ENCODE measurements at places on chromosomes 6 and 20.

DNA sequence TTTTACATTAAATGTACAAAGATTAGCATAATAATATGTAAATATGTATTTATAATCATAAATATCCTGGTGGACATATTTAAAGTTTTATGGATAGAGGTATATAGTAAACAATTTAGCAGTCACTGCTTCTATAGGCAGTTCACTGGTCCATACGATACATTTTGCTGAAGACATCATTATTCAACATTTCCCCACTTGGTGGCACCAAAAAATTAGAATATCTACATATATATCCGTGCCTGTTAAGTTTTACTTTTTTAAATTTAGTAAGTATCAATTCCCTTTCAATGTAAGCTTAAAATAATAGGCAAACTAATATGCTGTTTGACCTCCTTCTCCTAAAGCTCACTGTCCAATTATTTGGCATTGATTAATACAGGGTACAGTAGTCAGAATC lies 64.2 kb downstream of the LMBRD1 start:
- no peak for DNase-seq

DNA sequence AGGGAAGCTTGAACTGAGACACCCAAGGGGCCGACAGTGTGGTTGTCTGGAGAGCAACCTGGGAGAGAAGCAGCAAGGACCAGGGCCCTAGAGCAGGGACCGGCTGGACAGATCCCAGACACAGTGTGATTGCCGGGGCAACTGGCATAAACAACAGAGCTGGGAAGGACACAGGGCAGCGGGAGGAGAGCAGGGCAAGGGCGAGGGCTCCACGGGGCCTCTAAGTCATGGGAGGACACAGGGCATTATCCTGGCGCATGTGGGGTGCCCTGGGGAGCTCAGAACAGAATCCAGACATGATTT lies 31.1 kb upstream of the CCR6 start:
- no peak for DNase-seq

GRCh38 chr6:29295181-29295585 lies 6.3 kb upstream of the OR14J1 start:
- no peak for DNase-seq

DNA sequence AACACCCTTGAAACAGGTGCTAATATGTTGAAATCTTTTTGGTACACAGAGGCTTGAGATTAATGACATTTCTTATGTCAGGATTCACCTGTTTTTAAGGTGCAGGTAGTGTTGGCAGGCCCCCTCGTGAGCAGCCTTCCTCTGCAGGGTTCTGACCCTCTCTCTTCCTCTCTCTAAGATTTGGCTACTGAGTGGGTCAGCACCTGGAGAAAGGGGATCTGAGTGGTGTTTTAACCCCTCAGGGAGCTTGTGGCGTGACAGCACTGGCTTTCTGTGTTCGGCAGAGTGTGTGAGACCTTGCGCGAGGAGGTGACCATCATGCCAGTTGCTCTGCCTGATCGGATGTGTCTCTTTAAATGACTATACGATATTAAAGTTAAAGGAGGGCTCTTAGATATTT lies 37.1 kb downstream of the HIVEP1 start:
- DNase-seq: no peak

- no peak for DNase-seq
Observed at GRCh38 chr20:61303675-61304074, 51.6 kb downstream of the CDH4 start.

DNA sequence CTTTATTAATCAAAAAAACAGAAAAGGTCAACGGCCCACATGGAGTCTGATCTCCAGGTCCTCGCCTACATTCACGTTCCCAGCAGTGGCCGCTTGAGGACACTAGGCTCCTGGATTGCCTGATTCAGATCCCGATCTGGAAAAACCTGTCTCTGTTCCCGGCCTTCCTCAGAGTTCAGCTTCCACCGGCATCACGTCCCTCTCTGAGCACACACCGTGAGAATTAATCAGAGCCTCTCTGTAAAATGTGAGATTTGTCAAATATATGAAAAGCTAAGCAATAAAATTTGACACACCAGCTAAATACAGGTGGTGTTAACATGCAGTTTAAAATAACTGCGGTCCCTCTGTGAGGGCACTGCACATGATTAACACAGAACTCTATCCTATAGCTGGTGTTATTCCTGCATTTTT lies 122.8 kb upstream of the COL21A1 start:
- peak; percentile 70 for DNase-seq

DNA sequence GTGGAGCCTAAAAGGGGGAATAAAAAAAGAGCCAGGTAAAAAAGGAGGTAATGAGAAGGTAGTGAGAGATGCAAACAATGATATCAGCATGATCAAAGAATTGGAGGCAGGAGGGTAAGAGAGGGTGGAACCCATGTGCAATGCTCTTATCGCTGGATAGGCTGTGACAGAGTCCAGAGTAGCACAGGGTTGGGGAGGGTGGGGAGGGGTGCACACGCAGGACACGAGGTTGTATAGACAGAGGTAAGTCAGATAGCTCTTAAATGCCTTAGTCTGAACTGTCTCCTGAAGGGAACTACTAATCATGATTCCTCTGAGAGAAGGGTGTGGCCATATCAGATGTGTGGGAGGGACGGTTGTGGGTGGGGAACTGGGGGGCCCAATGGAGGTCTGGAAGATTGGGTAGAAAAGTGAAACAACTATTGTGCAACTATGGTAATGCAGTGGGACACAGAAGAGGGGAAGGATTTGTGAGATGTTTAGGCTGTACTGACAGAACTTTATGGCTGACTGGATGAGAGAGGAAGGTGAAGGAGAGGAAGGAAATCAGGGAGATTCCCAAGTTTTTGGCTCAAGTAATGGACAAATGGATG lies 354.8 kb downstream of the BTBD9 start:
- no peak for DNase-seq

DNA sequence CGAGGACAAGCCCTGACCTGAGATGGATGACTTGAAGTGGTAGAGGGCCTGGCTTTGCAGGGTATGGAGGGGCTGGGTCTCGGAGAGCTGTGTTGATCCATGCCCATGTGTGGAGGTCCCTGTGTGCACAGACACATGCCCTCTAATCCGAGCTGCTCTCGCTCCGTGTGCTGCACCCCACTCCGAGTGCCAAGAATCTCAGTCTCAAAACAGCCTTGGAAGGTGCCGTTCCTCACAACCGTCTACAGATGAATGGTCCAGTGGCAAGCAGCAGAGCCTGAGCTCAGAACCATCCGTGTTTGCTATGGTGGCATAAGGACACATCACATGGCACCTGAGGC lies 92.4 kb downstream of the RAMACL start:
- no peak for DNase-seq

DNA sequence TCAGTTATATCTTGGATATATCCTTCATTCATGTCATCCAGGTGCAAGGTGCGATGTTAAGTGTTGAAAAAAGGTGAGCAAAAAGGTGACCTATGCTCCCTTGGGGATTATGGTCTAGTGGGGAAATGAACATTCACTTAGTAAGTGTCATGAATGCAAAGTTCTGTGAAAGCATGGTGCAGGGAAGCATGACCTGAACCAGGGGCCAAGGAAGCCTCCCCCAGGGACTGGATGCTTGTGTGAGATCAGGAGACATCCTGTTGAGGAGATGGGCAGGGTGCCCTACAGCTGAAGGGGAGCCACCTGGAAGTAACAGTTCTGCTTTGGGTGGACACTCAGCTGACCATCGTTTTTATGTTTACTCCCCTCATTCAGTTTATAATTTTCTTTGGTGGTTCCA lies 179.5 kb downstream of the SYNDIG1 start:
- no peak for DNase-seq

DNA sequence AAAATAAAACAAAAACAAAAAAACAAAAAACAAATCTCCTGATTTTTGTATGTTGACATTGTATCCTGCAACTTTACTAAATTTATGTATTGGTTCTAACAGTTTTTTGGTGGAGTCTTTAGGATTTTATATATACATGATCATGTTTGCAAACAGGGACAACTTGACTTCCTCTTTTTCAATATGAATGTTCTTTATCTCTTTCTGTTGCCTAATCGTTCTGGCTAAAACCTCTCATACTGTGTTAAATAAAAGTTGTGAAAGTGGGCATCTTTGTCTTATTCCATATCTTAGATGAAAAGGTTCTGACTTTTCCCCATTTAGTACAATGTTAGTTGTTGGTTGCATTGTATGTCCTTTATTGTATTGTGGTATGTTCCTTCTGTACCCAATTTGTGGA lies 261.7 kb upstream of the NOX3 start:
- no peak for DNase-seq

DNA sequence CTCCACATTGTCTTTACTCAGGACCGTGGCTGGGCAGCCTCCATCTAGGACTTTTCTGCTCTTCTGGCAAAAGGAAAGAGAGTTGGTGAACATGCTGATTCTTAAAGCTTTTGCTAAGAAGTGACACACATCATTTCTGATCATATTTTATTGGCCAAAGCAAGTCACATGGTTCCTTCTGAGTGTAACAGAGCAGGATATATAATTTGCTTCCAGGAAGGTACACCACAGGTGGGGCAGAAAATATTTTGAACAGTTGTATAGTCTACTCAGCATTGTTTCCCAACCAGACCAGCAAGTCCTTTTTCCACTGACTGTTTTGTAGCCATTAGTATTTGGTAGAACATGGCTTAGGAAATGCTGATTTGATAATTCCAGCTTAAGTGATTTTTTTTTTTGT lies 73.5 kb downstream of the AKAP7 start:
- DNase-seq: no peak

DNA sequence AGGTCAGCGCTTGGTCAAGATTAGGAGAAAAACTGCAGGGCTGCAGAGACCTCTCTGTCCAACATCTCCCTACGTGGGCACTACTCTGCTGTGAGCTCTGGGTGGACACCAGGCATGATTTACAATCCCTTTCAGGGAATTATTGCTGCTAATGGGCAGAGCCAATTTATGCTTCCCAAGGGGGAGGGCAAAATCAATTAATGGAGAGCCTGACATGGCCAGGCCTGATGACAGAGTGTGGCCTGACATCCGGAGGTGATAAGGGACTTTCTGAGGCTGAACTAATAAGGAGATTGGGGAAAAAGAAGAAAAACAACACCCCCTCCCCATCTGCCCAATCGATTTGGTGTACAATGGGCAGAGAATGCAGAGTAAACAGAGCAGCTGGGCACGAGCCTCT lies 5.0 kb upstream of the KCNK16 start:
- DNase-seq: no peak

DNA sequence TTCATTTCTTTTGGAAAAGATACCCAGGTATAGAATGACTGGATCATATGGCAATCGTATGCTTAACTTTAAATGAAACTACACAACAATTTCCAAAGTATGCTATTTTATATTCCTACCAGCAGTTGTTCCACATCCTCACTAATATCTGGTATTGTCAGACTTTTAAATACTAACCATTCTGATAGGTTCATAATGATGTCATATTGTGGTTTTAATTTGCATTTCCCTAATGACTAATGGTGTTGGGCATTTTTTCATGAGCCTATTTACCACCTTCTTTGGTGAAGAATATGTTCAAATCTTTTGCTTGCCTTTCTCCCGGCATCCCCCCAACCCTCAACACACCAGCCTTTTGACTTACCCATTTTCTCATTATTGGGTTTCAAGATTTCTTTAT lies 96.2 kb upstream of the HMGN3 start:
- DNase-seq: no peak

GRCh38 chr20:51042064-51042463 lies 19.2 kb upstream of the KCNG1 start:
- no peak for DNase-seq

DNA sequence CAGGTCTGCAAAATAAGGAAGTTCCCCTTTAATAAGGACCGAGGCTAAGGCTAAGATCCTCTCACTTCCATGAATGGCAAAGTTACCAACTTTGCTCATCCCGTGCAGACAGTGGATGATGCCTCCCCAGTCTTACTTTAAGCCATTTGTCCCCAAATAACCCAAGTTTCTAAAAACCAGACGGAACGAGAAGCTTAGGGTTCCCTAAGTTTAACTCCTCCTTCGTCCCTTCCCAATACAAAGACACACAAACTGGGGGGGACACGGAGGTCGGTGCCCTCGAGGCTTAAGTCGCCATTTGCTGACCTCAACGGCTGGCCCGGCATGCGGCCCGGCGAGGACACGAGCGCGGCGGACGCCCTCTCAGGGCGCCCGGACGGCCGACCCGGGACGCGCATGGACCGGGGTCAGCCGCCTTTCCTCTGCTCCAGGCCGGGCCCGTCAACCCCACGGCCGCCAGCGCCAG lies 527 bp downstream of the FBXO30 start:
- no peak for DNase-seq

DNA sequence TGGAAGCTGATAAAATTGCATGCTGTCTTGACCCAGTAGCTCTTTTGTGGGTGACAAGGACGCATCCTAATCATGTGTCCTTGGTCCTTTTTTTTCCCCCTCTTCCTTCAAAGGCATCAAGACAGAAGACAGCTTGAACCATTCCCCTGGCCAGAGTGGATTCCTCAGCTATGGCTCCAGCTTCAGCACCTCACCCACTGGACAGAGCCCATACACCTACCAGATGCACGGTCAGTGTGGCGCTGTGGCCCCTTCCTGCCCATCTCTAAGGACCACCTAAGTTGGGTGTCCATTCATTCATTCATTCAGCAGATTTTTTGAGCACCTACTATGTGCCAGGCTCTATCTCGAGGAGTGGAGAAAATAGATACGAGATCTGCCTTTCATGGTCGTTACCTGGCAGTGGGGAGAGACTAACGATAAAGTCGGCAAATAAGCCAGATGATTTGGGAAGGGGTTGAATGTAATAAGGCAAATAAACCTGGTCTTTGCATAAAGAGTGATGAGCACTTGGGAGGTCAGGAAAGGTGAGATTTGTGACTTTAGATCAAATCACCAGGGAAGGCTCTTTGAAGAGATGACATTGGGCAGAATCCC lies 121.5 kb downstream of the EYA2 start:
- DNase-seq: no peak

- no peak for DNase-seq
Observed at GRCh38 chr6:20167601-20168000, 44.7 kb downstream of the MBOAT1 start.

DNA sequence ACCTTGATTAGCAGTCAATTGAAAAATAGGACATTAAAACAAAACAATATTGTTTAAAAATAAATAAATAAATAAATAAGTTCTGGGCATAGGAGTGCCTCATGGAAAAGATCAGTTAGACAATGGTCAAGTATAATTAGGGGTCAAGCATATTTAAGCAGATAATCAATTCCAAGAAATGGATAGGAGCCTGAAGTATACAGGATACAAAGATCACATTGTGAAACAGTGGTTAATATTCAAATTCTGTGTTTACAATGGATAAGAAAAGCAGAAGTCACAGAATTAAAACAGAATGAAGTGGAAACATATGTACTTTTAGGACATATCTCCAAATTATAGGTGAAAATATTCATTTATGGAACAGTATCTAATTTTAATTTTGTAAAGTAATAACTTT lies 1028.6 kb upstream of the CITED2 start:
- no peak for DNase-seq

Measured in cerebellar cortex (tissue), 1 donor.